ENCODE measurements at places on chromosomes 12 and 14. TPM values are rescaled to one million over a fixed set of nuclear protein-coding genes. Genes with fewer than 3 reads are reported as not detected.

Gene LTB4R
- 9.6 TPM for total RNA-seq

Gene IL25
- not detected for total RNA-seq

Gene PRB2
- not detected for total RNA-seq

DNA sequence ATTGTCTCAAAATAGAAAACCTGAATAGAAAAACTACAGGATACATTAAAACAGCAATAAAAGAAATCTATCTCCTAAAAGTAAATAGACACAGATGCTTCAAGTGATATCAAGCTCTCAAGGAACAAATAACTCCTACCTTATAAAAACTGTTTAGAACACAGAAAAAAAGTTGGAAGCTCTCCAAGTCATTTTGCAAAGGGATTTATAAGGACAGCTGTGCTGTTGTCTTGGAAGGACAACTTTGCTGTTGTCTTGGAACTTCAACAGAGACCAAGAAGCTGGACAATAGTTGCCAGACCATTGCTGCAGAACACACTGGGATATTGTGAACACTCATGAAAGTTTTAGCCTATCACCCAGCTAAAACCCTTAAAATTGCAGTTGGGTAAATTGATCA is 780.7 kb downstream of the FLRT2 start:
- no peak for DNase-seq

- DNase-seq: peak; percentile 39
These were observed 53.9 kb upstream of the DCD start for GRCh38 chr12:54701940-54702592.

Gene RDH16
- total RNA-seq: 1.6 TPM

- DNase-seq: peak; percentile 37
These were observed 305.5 kb downstream of the AEBP2 start for GRCh38 chr12:19744705-19745218.

DNA sequence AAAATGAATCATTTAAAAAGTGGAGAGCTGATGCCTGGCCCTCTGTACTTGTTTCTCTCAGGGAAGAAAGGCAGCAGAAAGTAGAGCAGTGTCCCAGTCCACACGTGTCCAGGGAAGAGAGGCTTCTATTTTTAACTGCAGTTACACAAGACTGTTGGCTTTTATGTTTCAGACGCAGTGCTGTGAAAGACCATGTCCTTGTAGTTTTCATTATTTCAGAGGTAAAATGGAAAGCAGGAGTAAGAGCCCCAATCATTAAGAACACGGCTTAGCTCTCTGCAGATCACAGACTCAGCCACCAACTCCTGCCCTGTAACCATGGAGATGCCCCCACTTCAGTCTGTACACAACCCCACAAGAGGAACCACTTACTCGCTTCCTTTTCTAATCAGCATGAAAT is 336.3 kb downstream of the DAD1 start:
- DNase-seq: no peak

DNA sequence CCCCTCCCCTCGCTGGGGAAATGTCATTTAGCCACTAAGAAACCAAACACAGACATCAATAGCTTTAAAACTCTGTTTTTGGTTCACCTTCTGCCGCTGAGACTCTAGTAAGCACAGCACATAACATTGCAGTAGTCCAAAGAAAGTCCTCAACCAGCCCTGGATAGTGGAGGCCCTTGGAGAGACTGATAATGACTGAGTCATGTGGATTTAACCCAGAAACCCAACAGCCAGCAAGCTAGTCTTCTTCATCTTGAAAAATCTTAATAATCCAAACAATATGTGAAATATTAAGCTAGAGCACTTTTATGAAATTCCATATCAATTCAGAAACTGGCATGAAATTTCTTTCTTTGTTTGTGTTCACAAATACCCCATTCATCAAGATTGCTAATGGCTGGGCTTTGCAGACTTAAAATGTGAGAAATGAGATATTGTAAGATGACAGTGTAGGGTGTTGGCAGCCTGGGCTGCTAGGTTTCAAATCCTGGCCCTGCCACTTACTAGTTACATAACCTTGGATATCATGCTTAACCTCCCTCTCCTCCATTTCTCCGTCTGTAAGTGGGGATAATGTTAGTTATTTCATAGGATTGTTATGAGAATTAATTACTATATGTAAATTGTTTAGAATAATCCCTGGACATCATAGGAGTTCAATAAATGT is 40.1 kb downstream of the RERG start:
- DNase-seq: no peak

Data from bronchial epithelial cell (primary cell).